K562 (cell line): ENCODE measurements at places on chromosomes 11 and 22. TPM values are rescaled to one million over a fixed set of nuclear protein-coding genes. Genes with fewer than 3 reads are reported as not detected.

The AGBL2 gene
- 0.93 and 0.96 TPM in 2 replicates for total RNA-seq

The CCDC81 gene
- 0.16 and 0.63 TPM in 2 replicates for total RNA-seq

The BTBD18 gene
- total RNA-seq: not detected in 2 replicates

The OR8D1 gene
- not detected in 2 replicates for total RNA-seq

The GALNT18 gene
- 0.07 TPM in 1 of 2 replicates, not detected in the other for total RNA-seq

The CBX6 gene
- 29.4 and 31.6 TPM in 2 replicates for total RNA-seq

The IGLL1 gene
- total RNA-seq: not detected in 2 replicates

The LRRC56 gene
- 3.4 and 4.5 TPM in 2 replicates for total RNA-seq

The VEGFB gene
- total RNA-seq: 83.4 and 88.3 TPM in 2 replicates

The KBTBD4 gene
- total RNA-seq: 11.0 and 12.9 TPM in 2 replicates

The BBOX1 gene
- total RNA-seq: not detected in 2 replicates
